CD4-positive, alpha-beta T cell treated with Interleukin-6 at 100 ng/mL for 8 hours (primary cell): ENCODE measurements at places on chromosomes 6 and 20.

- DNase-seq = no peak
Observed at GRCh38 chr20:37494796-37495195, 26.3 kb upstream of the NNAT start.

DNA sequence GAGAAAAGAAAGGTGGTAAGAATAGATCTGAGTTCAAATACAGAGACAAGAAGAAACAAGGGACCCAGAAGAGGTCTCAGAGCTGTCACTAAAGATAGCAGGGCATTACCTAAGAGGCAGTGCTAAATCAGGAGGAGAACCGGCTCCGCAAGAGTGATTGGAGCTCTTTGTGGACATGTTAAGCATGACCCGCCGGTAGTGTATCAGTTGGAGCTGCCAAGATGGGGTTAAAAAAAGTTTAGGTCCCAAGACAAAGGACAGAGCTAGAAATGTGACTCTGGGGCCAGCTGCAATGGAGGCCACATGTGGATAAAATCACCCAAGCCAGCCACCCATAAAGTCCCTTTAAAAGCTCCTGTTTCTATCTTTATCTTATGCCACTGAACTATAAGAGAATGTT is 93.4 kb downstream of the MBOAT1 start:
- DNase-seq = no peak

DNA sequence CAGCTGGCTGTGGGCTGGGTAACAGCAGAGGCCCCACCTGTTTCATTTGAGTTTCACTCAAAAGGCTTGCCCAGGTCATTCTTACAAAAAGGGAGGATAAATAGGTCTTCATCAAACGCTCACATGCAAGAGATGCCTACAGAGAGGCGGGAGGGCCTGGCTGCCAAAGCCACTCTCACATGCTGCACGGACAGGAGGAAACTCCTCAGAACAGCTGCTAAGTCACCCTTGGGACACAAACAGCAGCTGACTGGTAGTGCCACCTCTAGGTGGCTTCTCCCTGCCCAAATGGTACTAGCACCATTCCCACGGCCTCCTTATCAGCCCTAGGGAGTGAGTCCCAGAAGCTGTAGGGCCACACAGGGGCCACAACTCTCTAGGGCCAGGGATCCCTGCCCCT is 23.8 kb downstream of the SLC22A23 start:
- no peak for DNase-seq

GRCh38 chr6:42001506-42001905 is 48.8 kb upstream of the TAF8 start:
- no peak for DNase-seq

DNA sequence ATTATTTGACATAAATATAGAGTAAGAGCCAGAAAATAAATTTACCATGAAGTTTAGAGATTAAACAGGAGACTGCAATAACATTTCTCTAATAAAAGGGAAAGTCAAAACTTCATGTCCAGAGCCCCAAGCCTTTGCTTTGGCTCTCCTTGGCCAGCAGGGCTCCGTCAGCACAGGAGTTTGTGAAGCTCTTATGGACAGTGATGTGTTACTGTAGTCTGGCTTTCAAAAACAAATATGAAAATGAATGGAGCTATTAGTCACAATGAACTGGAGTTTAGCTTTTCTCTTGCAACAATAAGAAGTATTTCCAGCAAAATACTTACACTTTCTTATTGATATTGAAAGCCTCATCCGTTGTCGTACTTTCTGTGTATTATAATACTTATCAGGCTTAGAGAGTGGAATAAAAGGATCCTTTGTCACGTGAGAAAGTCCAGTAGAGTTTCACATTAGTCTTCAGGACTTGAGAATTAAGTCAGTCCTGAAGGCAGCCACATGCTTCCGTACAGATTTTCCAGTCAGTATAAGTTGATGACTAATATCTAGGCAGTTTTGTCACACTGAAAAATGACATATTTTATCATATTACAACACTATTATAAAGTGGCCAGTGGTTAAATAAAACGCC is 117.0 kb upstream of the PRL start:
- no peak for DNase-seq

DNA sequence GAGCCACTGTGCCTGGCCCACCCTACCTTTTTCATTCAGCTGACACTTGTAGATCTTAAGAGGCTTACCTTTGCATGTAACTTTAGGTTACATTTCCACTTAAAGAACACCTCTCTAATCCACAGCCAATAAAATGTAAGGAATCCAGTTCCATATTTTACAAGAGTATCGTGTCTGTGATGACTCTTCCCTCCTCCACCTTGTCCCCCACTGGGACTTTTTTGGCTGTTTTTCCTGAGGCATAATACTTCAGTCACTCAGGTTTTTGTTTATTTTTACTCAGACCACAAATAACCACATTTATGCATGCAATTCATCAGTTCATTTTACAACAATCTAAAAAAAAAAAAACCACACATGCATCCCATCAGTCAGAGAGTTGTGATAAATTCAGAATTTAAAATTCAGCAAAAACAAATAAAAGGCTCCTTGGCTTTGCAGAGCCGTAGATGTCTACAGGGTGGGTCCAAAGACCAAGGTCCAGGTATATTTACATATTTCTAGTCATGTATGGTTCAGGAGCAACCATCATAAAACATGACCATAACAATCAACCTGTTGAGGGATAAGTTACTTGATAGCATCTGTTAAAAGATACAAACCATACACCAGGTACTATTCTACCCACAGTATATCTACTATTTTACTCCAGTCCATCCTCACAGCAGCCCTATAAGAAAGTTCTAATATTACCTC is 9.9 kb downstream of the ATXN1 start:
- no peak for DNase-seq

- DNase-seq = peak; percentile 3
Observed at GRCh38 chr20:2301164-2301622, 5.4 kb downstream of the TGM3 start.

GRCh38 chr6:5083307-5083583 is 1.9 kb upstream of the PPP1R3G start:
- no peak for DNase-seq

DNA sequence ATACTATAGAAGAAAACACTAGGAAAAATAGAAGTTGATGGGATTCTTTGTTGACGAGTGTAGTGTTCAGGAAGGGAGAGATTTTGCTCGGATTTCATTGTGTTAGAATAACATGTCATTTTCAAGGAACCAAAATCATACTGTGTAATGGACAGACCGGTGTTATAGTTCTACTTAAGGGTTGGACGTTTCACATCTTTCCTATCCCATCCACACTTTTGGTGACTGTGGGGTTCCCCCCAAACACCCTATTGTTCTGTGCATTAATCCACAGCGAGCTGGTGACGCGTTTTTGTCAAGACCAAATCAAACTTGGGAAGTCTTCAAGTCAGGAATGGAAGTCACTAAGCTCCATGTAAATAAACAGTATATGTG is 43.3 kb downstream of the TRIM27 start:
- no peak for DNase-seq

GRCh38 chr6:100455230-100456124 is 9.2 kb downstream of the SIM1 start:
- DNase-seq = no peak

DNA sequence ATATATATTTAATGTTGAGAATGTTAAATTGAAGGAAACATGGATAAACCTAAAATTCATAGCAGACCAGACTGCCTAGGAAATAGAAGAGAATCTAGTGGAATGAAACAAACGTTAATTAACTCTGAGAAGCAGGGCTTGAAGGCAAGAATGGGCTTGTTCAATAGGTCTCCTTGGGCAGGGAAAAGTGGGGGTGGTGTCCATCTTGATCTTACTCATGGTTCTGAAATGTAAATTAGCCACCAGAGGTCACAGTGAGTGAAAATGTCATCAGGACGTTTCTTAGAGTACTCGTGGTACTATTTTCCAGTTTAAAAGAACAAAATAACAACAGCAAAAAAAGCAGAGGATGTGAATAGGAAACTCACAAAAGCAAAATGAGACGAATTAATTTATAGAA is 66.8 kb upstream of the BTBD3 start:
- no peak for DNase-seq

- DNase-seq = no peak
Observed at GRCh38 chr6:17064975-17065374, 36.9 kb upstream of the STMND1 start.

DNA sequence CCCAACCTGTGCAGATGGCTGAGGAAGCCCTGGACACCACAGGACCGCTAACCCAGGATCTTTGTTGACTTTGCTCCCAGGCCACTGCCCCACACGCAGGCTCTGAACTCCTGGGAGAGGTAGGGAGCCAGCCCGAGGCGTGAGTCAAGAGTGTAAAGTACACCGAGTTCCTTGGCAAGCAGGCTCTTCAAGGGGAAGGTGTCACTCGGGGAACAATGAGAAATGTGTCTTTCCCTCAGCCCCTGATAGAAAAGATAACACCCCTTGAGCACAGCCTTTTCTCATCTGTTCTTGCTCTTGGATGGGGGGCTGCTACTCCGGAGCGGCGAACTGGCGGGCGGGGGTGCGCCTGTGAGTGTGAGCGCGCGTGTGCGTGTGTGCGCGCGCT is 472 bp upstream of the EDN3 start:
- no peak for DNase-seq

- DNase-seq = no peak
Observed at GRCh38 chr6:80488190-80488589, 381.7 kb downstream of the BCKDHB start.

- no peak for DNase-seq
Observed at GRCh38 chr6:57097596-57097995, 7.6 kb downstream of the ZNF451 start.

- DNase-seq = peak; percentile 57
Observed at GRCh38 chr6:41298785-41299502, 12.5 kb upstream of the TREM1 start.

GRCh38 chr20:61934716-61935530 is 130.8 kb downstream of the TAF4 start:
- DNase-seq = no peak

- DNase-seq = peak; percentile 69
Observed at GRCh38 chr6:26175428-26176181, 88.4 kb downstream of the HFE start.

GRCh38 chr6:154370545-154370944 is 13.9 kb upstream of the IPCEF1 start:
- peak; percentile 16 for DNase-seq

DNA sequence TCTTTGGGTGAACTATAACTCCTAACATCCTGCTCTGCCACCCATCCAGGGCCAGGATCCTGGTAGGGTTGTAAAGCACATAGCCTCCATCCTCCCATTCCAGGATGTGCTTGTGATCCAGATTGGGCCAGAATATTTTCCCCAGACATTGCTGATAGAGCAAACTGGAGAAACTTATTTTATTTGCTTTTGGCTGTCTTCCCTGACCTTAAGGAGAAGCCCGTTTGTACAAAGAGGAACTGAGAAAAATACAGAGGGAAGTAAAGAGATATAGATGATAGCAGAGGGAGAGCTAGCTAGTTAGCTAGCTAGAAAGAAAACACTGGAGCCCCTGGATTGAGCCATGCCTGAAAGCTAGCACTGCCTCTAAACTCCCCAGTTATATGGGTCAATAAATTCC is 9.0 kb upstream of the HDAC2 start:
- DNase-seq = no peak

- DNase-seq = no peak
Observed at GRCh38 chr20:62738025-62738881, 29.6 kb downstream of the NTSR1 start.

- no peak for DNase-seq
Observed at GRCh38 chr6:122623279-122623678, 13.1 kb downstream of the PKIB start.

- no peak for DNase-seq
Observed at GRCh38 chr20:13022401-13023155, 13.8 kb downstream of the SPTLC3 start.

DNA sequence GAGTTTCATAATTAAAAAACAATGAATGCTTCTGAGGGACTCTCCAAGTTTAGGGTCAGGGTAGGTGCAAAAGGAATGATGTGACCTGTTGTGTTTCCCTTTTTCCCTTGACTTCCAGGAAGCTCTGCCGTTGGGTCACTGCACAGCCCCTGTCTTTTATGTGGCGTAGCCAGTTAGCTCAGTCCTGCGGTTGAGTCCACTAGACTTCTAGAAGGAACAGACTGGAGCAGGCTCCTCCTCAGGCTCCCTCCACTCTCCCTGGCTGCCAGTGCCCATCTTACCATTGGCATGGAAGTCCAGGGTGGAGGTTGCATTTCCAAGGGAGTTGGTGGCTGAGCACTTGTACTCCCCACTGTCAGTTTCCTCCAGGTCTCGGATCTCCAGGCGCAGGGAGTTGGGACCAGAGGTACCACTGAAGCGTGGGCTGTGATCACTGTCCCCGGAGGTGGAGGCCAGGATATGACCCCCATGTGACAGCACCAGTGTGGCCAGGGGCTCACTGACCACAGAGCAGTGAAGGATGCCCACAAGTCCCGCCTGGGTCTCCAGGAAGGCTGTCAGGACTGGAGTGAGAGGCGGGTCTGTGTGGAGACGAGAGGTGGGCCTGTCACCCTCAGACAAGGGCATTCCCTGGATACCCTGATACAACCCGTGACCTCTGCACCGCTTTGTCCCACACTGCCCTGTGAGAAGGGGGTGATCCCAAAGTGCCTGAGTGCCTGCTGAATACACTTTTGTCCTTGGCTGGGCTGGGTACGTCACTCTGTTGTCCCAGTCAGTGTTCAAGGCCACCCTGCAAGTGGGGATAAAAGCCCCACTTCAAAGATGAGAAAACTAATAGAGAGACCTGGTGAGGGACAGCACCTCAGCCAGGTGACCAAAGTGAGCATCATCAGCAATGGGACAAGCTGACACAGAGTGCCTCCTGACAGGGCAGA is 11.1 kb downstream of the SIGLEC1 start:
- DNase-seq = no peak

DNA sequence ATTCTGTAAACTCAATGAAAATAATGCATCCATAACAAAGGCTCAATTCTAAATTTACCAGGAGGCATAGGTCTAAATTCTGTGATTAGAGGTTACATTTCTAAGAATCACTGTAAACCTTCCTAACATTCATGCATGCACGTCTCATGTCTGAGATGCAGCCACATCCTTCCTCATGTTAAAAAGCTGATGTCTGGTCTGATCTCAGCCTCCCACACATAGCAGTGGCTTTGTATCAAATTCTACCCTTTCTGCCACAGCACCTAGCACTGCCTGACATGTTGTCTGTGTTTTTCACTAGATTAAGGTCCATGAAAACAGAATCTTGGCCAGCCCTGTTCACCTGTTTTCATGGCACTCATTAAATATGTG is 171.1 kb downstream of the WDR27 start:
- DNase-seq = no peak

DNA sequence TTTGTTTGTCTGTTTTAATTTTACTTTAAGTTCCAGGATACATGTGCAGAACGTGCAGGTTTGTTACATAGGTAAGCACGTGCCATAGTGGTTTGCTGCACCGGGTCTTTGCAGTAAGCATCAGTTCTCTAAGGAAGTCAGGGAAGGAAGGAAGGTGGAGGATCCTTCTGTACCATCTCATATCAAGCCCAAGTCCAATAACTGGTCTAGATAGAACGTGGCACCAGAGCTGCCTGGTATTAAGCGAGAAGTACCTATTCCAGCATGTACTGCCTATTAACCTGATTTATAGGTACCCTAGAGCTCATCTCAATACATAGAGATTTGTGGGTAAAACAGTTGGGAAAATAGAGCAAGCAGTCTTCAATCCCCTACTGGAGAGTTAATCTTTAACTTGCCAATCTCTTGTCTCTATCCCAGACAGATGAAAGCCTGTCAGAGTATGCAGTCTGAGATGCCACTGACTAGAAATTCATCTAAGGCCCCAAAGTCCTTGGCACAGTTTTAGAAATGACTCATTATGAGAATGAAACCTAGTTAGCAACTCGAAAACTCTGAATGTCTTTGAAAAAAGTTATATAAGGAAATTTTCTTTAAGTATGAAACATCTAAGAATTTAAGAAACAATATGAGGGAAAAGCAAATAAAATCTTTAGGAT is 144.9 kb downstream of the TFAP2A start:
- no peak for DNase-seq
